GM04503 (cell line): ENCODE measurements at places on chromosomes 4 and X.

GRCh38 chr4:67546004-67546356 lies 677 bp upstream of the CENPC start:
- DNase-seq, result no peak

DNA sequence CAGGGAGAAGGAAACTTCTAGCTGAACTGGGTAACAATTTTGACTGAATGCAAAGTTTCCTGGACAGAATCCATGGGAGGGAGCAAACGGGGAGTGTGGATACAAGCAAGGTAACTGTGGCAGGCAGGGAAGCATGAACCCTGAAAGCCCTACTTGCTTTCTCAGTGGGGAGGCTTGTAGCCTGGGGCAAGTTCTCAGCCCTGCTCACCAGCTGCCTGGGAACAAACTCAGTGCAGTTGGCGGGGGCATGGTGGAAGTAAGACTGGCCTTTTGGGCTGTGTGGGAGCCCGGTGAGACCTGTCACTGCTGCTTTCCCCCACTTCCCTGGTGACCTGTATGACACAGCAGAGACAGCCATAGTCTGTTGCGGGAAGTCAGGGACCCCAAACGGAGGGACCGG lies 14.0 kb upstream of the TEX13B start:
- DNase-seq, result no peak

- DNase-seq, result no peak
These were observed 65.8 kb upstream of the ETNPPL start for GRCh38 chr4:108828620-108829019.

DNA sequence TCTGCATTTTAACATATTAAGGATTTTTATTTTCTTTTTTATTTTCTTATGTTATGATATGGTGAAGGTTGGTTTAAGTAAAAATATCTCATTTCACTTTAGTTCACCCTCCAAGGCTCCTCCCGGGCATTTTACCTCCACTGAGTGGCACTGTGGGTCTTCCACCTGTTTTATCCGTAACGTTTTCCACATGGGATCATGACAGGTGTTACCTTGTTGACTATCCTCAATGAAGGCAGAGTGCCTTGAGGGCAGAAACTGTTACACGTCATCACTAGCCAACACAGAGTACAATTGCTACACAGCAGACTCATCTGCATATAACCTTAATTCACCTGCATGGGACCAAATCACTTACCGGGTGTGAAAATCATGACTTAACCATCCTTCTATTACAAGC lies 105.8 kb downstream of the GEMIN8 start:
- no peak for DNase-seq

- no peak for DNase-seq
These were observed 75.3 kb downstream of the BCOR start for GRCh38 chrX:40022421-40022820.

DNA sequence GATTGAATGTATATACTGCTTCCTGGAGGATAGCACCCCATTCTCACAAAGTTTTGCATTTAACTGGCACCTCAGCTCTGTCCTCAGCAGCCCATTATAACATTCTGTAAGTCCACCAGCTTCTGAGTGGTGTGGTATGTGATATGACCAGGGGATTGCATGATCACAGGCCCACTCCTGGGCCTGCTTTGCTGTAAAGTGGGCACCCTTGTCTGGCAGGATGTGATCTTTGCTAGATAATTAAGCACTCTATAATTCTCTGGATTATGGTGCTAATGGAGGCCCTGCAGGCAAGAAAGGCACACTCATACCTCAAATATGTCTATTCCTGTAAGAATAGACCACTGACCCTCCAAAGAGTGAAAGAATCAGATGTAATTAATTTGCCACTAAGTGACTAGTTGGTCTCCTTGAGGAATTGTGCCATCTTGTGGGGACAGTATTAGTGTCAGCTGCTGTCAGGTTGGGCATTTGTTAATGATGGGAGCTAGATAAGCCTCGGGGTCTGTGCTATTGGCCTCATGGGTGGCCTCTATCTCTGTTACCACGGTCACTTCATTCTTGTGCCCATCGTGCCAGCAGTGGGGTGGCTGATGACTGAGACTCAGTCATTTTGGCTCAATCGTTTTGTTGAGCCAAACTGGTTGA lies 2.2 kb upstream of the CFI start:
- DNase-seq, result no peak

DNA sequence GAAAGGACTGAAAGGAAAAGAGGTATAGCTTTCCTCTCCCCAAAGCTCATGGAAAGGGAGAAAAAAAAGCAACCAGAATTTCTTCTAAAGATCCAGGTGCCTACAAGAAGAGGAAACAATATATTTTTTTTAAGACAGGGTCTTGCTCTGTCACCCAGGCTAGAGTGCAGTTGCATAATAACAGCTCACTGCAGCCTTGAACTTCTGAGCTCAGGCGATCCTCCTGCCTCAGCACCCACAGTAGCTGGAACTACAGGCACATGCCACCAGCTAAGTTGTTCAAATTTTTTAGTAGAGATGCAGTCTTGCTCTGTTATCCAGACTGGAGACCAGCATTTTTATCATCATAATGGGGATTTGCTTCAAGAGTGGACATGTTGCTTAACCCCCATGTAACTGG lies 30.5 kb upstream of the BBS12 start:
- DNase-seq, result no peak

DNA sequence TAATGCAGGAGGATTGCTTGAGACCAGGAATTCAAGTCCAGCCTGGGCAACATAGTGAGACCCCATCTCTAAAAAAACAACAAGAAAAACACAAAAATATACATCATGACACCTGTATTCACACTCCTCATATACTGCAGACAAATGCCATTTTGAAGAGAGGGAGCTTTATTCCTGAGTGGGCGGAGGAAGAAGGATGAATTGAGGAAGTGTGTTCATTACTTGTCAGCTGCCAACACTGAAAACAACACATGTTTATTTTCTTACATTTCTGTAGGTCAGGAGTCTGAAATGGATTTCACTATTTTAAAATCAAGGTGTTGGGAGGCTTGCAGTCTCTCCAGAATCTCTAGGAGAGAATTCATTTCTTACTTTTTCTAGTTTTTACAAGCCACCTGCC lies 47.2 kb upstream of the CD99 start:
- no peak for DNase-seq

- DNase-seq, result no peak
These were observed 12.5 kb downstream of the LDOC1 start for GRCh38 chrX:141164406-141164805.

DNA sequence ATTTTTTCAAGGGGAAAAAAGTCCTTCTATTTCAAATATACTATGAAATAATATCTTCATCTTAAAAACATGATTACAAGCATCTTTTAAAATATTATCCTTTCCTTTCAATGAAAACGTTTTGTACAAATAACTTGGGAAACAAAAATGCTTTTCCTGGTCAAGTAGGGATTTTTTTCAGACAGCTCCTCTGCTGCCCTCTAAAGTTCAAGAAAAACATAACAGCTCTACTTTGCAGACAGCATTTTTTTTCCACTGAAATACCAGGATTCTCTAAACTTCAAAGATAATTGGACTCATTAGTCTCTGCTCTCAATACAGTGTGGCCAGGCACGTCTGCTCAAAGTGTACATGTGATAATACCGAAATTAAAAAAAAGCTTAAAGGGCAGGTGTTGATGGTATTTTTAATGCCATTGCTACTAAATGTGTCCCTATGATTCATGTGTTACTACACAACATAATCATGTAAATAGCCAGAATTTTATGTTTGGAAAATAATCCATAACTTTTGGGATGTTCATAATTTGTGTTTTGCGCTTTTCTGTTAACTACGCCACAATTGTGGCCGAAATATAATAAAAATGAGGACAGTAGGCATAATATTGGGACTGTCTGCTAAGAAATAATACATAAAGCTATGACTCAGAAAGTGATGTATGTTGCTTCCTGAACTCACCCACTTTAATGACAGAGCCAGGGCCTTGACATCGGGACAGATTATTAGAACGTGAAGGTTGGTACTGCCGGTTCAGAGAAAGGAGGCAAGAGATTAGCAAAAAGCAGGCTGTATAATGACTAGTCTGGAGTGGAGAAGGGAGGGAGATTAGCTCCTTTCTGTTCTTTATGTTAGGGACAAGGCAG lies 478.9 kb downstream of the KCNIP4 start:
- DNase-seq, result no peak

- no peak for DNase-seq
These were observed 49.0 kb downstream of the TBC1D19 start for GRCh38 chr4:26632916-26633315.

- DNase-seq, result no peak
These were observed 61.2 kb downstream of the METTL14 start for GRCh38 chr4:118746251-118746919.

DNA sequence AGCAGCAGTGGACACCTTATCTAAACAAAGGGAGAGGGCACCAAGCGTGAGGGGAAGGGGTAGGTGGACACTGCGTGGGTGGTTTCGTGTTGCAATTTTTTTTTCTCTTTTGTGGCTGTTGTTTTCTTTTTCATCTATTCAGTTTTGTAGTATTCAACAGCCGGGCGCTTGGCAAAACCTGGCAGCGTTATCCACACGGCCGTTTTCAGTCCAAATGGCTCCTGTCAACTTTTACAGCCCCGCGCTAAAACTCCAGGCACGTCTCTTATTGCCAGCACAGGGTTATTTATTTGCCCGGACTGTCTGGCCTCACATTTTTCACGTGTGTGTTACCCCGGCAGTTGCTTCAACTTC lies 192.2 kb downstream of the BCOR start:
- DNase-seq, result no peak

DNA sequence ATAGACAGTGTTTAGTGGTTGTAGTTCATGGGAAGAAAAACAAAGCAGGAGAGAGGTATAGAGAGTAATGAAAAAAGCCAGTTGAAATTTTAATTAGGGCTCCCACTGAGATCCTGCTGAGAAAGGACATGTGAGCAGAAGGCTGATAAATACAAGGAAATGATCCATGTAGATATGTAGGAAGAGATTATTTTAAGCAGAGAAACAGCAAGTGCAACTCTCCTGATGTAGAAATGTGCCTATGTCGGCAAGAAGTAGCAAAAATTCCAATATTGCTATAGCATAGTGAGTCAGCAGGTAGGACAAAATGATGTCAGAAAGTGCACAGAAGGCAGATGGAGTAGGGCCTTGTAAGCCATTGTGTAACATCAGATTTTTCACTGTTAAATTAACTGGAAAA lies 1027.3 kb downstream of the PCDH18 start:
- DNase-seq, result no peak

- no peak for DNase-seq
These were observed 64.2 kb downstream of the LIMCH1 start for GRCh38 chr4:41602113-41602512.

- no peak for DNase-seq
These were observed 97.5 kb downstream of the ANK2 start for GRCh38 chr4:113146876-113147358.

DNA sequence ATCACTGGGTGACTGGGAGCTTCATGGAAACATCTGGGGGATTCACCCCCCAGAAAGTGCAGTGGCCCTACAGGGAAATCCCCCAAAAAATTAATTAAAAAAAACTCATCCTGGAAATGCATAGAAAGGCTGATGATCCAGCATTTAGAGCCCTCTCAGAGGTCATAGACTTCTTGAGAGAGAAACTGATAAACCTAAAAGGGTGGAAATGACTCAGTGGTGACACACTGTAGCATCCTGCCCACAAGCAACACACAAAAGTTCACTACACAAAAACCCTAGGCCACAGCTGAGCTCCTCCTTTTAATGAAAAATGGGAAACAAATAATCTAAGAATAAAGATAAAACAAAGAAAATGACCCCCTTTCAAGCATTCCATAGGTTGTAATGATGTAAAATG lies 911.5 kb downstream of the GLUD2 start:
- DNase-seq, result no peak

DNA sequence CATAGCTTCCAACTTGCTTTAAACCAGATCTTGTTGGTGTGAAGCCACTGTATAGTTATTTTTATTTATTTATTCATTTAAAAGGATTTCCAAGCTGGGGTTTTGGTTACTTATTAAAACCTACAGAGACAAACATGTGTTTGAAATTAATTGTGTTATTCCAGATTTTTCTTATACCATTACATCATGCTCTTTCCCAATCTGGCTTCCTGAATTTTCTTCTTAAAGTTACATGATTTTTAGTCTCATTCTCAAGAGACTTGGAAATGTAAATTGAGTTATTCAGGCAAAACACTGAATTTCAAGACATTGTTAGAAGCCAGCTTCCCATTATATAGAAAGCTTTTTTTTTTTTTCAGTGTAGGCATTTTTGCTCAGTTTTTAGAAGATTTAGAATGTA lies 381.9 kb downstream of the IL1RAPL1 start:
- no peak for DNase-seq

- no peak for DNase-seq
These were observed 15.0 kb upstream of the MSMO1 start for GRCh38 chr4:165312506-165312905.

DNA sequence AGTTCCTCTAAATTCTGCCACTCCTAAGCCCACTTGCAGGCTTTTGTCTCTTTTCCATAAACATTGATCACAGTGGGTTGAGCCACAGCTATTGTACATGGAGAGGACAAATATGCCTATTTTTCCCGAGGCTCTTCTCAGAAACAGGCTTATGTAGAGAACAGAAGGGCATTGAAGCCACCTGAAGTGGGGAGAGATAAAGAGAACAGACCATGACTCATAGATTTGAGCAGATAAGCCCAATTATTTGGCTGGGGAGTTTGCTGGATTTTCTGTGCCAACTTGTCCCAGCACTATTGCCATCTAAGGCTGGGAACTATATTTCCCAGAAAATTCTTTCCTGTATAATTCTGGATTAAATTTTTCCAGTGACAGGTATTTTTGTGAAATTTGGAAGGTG lies 446.1 kb upstream of the RPS6KA3 start:
- DNase-seq, result no peak

GRCh38 chrX:39866229-39866628 lies 231.5 kb downstream of the BCOR start:
- DNase-seq, result no peak

DNA sequence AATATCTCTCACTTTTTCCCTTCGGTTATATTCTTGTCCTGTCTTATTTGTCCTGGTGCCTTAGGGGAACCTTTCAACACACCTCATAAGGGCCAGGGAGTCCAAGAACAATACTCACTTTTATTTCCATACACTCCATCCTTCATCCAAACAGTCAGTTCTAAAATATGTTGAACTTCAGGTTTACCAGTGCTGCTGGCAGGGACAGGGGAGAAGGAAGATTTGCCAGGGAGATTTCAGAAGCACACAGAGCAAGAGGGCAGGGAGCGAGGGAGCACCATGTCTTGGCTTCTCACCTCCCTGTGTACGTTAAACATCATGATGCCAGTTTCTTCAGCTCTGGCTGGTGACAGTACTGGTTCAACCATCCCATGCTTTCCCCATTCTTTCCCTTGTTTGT lies 631.1 kb upstream of the FAT1 start:
- no peak for DNase-seq

GRCh38 chr4:3252831-3253641 lies 4.1 kb downstream of the MSANTD1 start:
- DNase-seq, result no peak
